Transverse colon (tissue), 4 donors: ENCODE measurements at places on chromosomes 6 and 20.

- DNase-seq, result no peak
These were observed 19.8 kb downstream of the XKR7 start for GRCh38 chr20:31987744-31988143.

GRCh38 chr20:19710336-19711120, 47.5 kb upstream of the RIN2 start:
- peak; percentile 67 for DNase-seq

GRCh38 chr6:74969591-74970267, 236.1 kb downstream of the COL12A1 start:
- no peak for DNase-seq

DNA sequence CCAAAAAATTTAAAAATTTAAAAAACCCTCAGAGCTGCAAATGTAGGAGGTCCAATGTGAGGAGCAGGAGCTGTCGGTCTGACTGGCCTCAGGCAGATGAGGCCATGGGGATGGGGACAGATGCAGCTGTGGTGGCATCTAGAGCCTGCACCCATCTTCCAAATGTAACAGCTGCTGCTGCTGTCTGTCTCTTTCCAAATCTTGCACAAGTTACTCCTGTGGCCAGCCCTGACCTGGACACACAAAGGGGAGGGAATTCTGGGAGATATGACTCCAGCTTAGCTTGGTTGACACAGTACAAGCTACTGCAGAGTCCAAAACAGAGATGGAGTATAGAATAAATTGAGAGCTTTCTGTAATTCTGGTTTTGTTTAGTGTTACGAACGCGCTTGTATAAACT, 115.2 kb downstream of the PRND start:
- DNase-seq, result no peak

GRCh38 chr20:37220731-37221130, 40.9 kb downstream of the GHRH start:
- DNase-seq, result no peak

- no peak for DNase-seq
These were observed 21.0 kb upstream of the FYN start for GRCh38 chr6:111894272-111894671.

- no peak for DNase-seq
These were observed 61.3 kb downstream of the DST start for GRCh38 chr6:56581296-56581925.

DNA sequence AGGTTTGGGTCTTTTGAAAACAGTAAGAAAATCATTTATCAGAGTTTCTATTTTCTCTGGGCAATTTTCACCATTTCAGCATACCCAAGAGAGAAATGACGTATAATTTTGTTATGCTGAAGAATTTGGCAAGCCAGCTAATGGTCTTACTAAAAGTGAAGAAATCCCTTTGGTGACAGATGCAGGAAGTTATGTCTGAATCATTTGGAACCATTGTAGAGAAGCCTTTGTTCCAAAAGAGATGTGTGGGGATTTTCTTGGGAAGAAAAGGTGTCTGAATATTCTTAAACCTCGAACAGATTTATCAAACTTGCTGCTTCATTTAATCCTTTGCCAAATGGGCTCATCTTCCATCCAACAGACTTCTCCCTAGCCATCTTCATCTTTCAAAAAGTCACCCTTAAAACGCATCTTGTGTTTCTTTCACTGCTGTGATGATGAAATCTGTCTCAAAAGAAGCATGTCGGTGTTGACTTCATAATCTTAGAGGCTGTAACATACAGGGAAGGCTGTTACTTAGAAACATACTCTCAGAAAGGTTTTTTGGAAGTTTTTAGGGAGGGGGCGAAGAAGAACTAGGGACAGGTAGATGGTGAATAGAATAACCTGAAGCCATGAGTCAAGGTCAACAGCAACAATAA, 39.5 kb downstream of the CITED2 start:
- no peak for DNase-seq

- no peak for DNase-seq
These were observed 4.1 kb upstream of the MATN4 start for GRCh38 chr20:45312241-45312640.

- DNase-seq, result no peak
These were observed 15.6 kb upstream of the SYNDIG1 start for GRCh38 chr20:24453869-24454268.

DNA sequence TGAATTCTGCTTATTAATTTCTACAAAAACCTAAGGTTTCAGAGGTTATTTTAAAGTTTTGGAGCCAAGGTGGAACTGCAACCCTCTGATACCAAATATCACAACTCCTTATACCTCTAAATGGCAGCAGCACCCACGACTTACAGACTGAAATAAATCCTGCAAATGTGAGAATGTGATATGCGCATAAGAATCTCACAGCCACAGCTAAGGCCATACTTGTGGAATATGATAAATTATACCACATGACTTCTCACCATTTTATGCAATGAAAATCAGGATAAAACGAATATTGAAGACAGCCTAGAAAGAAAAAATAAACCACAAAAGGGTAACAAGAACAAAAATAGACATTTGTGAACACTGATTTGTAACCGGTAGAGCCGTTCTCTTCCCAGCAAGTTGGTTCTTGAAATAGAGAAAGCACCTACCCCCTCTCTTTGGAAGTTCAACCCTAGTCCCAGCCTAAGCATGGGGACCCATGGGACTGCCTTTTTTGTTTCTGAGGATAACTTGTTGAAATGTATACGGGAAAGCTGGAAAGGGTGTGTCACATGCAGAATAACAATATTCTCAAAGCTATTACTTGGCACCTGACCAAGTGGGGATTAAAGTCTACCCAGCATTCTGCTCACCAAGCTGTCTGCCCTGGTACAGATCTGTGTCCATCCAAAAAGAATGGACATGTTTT, 47.1 kb upstream of the MCM9 start:
- DNase-seq, result no peak

DNA sequence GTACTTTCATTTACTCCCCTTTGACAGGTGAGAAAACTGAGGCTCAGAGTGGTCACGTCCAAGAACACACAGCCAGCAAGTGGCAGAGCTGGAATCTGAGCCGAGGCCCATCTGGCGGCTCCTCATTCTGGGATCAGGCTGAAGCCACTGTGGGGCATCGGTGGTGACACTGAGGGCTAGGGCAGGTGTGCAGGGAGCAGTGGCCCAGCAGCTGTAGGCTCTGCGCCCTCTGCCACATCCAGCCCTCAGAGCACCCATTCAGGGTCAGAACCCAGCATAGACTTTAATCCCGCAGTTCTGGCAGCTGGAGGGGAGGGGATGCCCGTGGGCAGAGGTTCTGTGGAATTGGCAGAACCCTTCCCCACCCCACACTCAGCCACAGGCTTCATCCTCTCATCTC, 210.3 kb downstream of the PREX1 start:
- no peak for DNase-seq

- no peak for DNase-seq
These were observed 236.5 kb downstream of the GMPR start for GRCh38 chr6:16474772-16475493.

- DNase-seq, result no peak
These were observed 62.4 kb downstream of the MDGA1 start for GRCh38 chr6:37635319-37635718.

GRCh38 chr20:50510706-50511542, 741 bp downstream of the PTPN1 start:
- DNase-seq, result peak; percentile 38

- DNase-seq, result no peak
These were observed 120.7 kb downstream of the ZFAND3 start for GRCh38 chr6:37940074-37940847.

GRCh38 chr20:16001286-16001685, 572.0 kb downstream of the KIF16B start:
- no peak for DNase-seq
